ENCODE measurements at places on chromosomes 3 and 15. TPM values are rescaled to one million over a fixed set of nuclear protein-coding genes. Genes with fewer than 3 reads are reported as not detected.

Gene FRMD5
- total RNA-seq = 4.9 TPM

Gene CHRNA7
- 0.52 TPM for total RNA-seq

Gene ANKDD1A
- 0.35 TPM for total RNA-seq

Gene SLC22A13
- not detected for total RNA-seq

Gene PROS1
- total RNA-seq = 60.3 TPM

Gene CISH
- 1.9 TPM for total RNA-seq

Gene ACP3
- total RNA-seq = not detected

Gene SCG5
- total RNA-seq = 2.4 TPM

Gene CHAC1
- total RNA-seq = 10.8 TPM

Gene ZPLD1
- 74.8 TPM for total RNA-seq

Gene TRIM42
- total RNA-seq = not detected

Gene SPATA12
- 0.10 TPM for total RNA-seq

- no peak for DNase-seq
Observed at GRCh38 chr3:106943071-106943470, 434.2 kb upstream of the CCDC54 start.

DNA sequence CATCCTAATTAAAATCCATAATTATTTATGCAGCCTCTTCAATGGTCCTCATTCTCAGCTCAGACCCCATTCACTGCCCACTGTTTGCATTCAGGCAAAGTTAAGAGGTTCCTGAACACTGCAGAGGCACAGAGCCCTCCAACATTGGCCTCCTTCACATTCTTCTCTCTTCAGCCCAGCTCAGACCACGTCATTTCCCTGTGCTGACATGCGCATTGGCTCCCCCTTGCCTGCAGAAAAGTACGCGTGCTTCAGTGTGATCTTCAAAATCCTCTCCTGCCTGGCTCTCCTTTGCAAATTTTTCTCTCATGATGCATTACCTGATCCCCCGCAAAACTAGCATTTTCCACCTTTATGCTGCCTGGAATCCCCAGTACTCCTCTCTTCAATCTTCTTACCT is 552.3 kb downstream of the NTRK3 start:
- DNase-seq = no peak

DNA sequence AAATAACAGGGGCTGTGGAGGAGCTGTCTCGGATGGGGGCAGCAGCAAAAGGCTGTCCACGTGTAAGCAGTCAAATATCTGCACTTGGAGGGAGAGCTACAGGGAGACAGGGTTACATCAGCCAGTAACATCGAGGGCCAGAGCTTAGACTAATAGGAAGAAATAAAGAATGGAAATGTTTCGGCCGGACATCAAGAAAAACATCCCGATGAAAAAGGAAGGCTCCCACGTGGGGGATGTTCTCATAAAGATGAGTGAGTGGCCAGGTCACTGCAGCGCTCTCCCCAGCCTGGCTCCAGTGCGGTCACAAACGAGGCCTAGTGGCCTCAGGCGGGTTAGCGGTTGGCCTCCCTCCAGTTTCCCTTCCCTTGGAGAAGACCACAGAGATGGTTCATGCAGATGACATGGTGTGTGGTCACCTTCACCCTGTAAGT is 56.1 kb upstream of the WNT5A start:
- no peak for DNase-seq

GRCh38 chr3:14507305-14507741 is 32.8 kb downstream of the GRIP2 start:
- DNase-seq = no peak

GRCh38 chr15:70375006-70375431 is 277.3 kb upstream of the TLE3 start:
- peak; percentile 79 for DNase-seq

GRCh38 chr3:149621218-149622005 is 36.4 kb downstream of the WWTR1 start:
- DNase-seq = peak; percentile 89

DNA sequence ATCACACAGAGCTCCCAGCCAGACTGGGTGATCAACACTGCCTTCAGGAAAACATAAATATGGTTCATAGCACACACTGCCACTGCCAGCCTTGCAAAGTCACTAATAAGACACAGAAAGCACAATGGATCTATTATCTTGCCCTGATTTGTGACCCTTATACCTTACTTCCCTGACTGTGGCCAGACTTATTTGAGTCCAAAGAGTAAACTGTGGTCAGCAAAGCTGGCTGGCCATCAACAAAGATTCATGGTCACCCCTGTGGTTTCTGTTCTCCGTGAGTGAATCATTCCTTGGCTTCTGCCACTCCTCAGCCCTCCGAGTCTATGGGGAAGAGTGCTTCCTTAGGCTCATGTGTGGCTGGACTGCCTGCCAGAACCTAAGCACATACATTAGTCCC is 437.7 kb downstream of the RAP2B start:
- DNase-seq = peak; percentile 96

DNA sequence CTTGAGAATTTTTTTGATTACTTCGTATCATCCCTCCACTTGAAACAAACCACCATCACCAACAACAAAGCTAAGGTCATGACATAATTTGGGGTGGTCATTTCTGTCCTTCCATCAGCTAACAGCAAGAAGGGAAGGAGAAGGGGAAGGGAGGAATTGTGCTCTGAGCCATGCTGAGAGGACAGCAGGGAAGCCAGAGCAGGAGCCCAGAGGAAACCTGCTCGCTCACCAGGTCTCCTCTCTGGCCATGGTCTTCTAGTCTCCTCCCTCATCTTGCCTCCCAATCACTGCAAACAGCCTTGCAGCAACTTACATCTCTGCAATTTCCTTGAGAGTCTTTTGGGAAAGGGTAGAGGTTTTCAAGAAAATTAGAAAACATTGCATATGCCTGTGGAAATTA is 196.7 kb downstream of the SSR3 start:
- DNase-seq = no peak

DNA sequence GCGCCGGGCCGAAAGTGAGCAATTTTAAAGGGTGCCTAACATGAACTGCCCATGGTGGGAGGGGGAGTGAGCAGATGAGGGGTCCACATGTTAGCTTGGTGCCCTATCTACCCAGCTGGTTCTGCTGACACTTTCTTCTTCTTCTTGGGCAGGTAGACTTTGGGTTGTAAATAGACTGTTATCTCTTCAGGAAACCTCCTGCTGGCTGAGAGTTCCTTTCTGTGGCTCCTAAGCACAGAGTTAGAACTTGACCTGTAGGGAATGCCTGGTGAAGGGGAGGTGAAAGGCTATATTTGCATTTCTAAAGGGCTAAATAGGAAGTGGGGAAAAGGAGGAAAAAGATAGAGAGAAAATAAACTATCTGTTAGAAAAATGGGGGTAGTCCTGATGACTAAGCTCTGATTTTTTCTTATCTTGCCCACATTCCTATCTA is 521.4 kb upstream of the TGFBR2 start:
- no peak for DNase-seq

- peak; percentile 41 for DNase-seq
Observed at GRCh38 chr15:39874890-39875549, 45.0 kb downstream of the GPR176 start.

DNA sequence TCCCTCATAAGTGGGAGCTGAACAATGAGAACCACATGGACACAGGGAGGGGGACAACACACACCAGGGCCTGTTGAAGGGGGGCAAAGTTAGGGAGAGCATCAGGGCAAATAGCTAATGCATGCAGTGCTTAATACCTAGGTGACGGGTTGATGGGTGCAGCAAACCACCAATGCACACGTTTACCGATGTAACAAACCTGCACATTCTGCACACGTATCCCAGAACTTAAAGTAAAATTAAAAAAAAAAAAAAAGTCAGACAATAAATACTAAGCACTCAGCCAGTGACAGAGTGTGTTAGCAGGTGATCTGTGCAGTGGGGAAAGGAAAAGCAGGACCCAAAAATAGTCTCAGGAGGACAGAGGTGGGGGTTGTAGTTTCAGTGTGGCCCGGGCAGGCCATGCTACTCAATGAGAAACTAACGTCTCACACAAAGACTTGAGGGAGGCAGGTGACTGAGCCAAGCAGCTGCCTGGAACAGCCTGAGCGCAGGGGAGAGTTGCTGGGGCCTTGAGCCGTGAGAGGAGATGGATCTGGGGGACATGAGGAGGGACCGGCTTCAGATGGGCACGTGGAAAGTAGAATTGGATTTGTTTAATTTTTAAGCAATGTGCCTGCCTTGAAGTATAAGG is 18.4 kb downstream of the ANKDD1A start:
- DNase-seq = no peak

GRCh38 chr3:50644561-50644960 is 27.6 kb downstream of the MAPKAPK3 start:
- DNase-seq = no peak

DNA sequence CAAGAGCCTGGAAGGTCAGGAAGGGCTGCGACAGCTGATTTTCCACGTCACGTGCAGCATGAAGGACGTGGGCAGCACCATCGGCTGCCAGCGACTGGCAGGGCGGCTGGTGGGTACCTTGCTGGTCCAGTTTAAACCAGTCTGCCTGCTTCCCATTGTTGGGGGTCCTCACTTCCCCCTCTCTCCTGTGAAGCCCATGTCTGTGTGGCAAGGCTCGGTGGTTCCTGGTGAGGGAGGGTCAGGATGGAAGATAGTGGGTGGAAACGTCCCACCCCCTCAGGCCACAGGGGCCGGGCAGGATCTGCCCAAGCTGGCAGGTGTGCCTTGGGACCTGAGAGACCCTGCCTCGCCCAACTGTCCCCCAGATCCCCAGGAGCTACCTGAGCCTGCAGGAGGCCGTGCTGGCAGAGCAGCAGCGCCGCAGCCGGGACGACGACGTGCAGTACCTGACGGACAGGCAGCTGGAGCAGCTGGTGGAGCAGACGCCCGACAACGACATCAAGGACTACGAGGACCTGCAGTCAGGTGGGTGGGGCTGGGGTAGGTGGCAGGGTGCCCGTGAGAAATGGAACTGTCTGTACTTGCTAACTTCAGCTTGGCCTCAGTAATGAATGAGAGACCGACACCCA is 108.2 kb downstream of the LRRK1 start:
- DNase-seq = no peak

DNA sequence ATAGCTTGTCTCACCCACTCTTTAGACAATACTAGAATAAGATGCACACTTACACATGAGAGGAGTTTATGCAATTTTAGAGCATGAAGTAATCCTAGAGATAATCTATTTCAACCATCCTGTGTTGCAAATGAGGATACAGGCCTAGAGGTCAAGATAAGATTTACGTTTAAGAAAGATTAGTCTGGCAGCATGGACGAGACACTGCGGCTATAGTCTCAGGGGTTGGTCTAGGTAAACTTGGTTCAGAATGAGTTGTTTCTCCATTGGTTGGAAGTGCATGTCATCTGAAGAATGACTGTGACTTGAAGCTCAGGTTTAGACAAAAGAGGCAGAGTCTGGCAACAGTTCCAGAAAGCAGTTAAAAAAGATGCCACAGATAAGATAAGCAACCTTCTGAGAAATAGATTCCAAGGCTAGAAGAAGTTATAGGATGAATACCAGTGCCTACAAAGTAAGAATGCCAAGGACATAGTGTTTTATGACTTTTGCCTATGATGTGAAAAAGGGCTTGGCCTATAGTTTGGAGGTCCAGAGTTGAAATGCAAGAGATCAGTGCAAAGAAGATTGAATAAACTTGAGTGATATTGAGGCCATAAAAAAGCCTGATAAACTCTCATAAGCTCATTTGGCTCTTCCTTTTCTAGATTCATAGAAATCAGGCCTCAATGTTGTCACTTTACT is 631.0 kb downstream of the SQOR start:
- no peak for DNase-seq

- no peak for DNase-seq
Observed at GRCh38 chr3:137294139-137294538, 336.4 kb downstream of the IL20RB start.

GRCh38 chr3:27105904-27106303 is 263.3 kb downstream of the NEK10 start:
- DNase-seq = no peak

- DNase-seq = peak; percentile 85
Observed at GRCh38 chr3:61538486-61538885, 22.9 kb upstream of the PTPRG start.

DNA sequence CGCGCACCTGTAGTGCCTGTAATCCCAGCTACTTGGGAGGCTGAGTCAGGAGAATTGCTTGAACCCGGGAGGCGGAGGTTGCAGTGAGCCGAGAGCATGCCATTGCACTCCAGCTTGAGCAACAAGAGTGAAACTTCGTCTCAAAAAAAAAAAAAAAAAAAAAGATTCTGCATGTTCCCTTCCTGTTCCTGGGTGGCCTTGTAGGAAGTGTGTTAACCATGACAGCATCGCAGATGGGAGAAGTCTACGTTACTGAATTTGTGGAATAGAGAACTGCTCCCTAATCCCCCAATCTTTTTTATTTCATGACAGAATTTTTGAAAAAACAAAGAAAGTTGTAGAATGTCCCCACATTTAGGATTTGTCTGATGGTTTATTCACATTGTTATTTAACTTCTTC is 45.4 kb downstream of the FOXL2 start:
- DNase-seq = no peak

- DNase-seq = peak; percentile 31
Observed at GRCh38 chr3:76487446-76487845, 552.5 kb upstream of the ROBO2 start.

DNA sequence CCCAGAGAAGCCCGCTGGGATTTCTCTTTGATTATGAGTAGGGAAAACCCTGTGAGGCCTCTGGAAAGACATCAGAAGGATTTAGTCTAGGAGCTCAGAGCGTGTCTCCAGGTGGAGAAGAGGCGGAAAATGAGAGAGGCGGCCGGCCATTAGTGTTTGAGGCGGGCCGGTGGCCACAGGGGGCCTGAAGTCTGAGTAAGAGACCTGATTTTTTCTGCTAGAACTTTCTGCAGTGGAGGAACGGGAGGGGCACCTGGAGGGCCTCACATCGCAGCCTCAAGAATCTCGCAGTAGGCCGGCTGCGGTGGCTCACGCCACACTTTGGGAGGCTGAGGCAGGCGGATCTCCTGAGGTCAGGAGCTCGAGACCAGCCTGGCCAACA is 28.5 kb downstream of the KLHDC8B start:
- DNase-seq = no peak

DNA sequence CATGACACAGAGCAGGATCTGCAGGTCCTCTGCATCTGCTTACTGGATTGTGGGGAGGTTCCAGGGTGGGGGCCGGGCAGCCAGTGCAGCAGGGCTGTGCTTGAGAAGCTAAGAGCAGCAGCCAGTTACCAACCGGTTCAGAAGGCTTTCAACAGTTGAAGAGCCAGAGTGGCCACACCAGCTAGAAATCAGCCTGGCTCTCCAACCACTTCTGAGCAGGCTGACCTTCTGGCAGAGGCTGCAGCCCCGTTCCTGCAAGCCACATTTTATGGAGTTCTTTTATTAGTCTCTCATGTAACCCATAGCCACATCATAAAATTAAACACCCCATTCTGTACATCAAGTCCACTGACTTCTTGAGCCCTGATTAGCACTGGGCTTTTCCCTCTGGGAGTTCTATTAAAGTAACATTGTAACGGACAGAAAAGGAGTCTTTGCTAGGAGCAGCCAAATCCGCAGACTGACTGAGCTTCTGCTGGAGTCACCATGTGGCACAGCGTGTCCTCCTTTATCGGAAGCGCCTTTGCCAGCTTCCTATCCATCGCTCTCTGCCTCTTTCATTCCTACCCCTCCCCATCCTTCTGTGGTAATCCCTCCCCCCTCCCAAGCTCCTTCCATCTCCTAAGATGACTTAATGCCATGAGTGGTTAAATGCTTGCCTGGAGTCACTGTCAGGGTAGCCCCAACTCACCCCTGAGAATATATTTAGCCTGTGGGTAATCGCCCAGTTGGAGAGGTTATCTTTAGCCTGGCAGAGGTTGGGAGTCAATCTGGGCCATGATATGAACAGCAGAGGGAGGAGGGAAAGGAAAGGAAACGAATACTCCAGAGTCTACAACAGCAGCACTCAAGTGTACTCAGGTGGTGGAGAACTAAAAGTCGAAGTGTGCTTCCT is 138.5 kb upstream of the HES1 start:
- no peak for DNase-seq

Data from renal cortical epithelial cell (primary cell).